ENCODE measurements at places on chromosomes 13 and 19.

DNA sequence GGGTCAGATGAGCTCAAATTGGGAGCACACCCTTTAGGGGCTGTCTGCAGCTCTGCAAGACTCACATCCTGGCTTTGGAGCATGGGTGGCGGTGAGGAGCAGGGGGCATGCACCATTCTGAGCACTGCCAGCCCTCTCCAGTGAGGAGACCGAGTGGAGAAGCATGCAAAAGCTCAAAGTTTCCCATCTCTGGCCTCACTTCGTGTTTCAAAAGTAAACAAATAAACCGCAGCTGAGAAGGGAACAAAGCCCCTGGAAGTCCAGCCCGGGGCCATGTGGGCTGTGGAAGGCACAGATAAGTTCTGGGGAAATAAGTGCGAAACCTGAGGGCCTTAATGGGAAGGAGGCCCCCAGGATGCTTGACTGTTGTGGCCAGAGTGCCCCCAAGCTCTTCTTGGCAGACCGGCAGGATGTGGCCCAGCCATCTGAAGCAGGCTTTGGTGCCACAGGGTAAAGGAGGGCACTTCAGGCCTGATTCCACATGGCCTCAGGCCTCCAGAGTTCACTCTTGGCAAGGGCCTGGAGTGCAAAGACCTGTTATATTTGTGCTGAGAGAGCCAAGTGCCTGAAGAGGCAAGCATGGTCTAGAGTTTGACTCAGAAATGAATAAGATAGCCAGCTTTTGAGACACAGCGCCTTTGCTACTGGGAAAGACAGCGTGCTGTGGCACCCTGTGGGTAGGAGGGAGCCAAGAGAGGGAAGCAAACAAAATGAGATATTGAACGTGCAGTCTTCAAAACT is 1.2 kb downstream of the MEDAG start:
- no peak for DNase-seq

DNA sequence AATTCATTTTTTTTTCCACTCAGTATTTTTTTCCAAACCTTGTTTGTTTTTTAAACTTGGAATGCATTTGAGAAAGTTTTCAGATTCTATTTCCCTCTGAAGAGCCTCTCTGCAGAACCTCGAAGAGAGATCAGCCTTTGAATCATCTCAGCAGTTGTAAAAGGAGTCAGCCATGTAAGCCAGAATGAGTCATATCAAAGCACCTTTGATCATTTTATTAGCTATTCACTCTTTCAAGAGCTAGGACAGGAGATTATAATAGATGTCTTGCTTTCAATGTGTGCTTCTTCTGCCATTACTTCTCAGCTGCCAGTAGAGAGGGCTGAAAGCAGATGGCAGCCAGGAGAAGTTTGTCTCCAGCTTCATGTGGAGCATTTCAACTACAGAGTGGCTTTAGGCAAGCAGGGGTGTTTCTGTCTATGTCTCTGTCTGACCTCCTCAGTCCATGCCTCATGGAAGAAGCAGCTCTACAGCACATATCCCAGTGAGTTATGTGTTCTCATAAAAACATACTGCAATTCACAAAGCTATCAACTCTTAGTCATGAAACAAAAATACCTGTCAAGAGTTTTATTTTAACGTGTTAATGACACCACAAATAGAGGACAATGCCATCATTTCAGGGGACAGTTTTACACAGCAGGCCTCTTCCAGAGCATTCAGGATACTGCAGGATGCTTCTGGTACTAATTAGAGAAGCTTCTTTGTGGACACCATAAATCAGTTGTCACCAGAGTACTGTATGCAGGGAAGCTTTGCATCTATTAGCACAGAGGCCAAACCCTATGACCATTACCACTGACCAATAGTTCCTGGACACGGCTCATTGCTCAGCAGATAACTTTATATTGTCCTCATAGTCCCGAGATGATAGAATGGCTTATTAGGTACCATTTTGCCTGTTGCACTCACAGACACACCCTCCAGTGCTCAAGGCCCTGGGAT is 94.3 kb downstream of the NHLRC3 start:
- no peak for DNase-seq

DNA sequence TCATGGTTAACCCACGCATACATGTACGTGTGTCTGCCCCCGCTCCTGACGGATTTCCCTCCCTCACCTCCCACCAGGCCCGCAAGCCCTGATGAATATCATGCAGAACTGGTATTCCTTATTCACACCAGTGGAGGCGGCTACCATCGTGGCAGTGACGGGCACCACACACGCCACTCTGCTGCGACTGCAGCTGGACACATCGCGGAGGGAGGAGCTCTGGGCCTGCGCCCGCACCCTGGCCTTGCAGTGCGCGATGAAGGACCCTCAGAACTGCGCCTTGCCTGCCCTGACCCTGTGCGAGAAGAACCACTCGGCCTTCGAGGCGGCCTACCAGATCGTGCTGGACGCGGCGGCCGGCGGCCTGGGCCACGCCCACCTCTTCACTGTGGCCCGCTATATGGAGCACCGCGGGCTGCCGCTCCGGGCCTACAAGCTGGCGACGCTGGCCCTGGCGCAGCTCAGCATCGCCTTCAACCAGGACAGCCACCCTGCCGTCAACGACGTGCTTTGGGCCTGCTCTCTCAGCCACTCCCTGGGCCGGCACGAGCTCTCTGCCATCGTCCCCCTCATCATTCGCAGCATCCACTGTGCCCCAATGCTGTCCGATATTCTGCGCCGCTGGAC is 35.0 kb downstream of the ZSWIM4 start:
- no peak for DNase-seq

DNA sequence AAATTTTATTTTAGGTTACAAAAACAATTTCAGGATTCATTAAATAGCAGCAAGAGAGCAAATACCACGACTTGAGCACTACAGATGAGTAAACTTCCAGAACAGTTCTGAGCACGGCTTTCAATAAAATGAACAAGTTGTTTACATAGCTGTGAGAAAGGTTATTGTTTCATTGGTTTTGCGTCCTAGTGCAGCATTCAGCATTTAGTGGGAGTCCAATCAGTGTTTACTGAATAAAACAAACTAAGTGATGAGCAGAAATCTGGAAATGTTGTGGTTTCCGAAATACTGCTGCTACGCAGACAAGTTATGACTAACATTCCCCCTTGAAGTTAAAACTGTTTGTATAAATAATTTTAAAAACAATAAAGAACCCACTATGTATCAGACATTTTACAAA is 251.5 kb upstream of the STARD13 start:
- DNase-seq = no peak

DNA sequence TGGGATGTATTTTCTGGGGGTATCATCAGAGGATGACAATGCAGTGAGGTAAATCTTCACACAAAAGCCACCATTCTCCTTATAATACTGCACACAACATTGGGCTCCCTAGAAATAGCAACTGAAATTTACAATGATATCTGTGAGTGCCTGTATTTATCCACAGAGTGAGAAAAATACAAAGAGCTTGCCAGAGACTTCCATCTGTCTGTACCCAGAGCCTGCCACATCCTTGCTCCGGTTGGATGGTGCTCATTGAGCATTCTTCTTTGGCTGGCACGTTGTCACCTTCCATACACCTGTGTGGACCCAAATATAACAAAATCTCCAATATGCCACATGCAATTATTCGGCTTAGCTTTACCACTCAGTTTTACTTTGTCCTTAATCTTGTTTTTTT is 189.5 kb upstream of the UFM1 start:
- no peak for DNase-seq
